Stimulated activated effector memory CD8-positive, alpha-beta T cell treated with anti-CD3 and anti-CD28 coated beads, Interleukin-12 subunit alpha, Interleukin-12 subunit beta, amount 100 ng/mL, for 72 hours (primary cell): ENCODE measurements at places on chromosomes 6 and 20.

- no peak for DNase-seq
Observed at GRCh38 chr20:23129266-23129665, 43.1 kb upstream of the CD93 start.

GRCh38 chr6:10082385-10082784, 332.5 kb downstream of the TFAP2A start:
- no peak for DNase-seq

DNA sequence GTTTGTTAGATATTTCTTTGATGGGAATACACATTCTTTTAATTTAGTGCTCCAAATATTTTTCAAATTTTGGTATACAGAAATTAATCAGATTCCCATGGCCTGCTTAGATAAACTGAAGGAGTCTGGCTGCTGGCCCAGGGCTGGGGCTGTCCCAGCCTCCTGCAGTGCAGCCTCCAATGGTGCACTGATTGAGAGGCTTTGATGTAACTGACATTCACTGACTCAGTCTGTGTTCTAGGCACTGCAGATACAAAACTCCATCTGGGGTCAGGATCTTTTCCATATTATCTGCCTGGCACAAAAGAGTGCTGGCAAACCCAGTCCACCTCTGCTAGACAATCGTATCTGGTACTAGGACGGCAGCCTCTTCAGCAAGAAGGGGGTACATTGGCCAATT, 64.8 kb downstream of the GRIK2 start:
- DNase-seq: no peak

GRCh38 chr6:73823832-73824231, 127.8 kb downstream of the CD109 start:
- DNase-seq: no peak
